ENCODE measurements at places on chromosomes 12 and 14.

DNA sequence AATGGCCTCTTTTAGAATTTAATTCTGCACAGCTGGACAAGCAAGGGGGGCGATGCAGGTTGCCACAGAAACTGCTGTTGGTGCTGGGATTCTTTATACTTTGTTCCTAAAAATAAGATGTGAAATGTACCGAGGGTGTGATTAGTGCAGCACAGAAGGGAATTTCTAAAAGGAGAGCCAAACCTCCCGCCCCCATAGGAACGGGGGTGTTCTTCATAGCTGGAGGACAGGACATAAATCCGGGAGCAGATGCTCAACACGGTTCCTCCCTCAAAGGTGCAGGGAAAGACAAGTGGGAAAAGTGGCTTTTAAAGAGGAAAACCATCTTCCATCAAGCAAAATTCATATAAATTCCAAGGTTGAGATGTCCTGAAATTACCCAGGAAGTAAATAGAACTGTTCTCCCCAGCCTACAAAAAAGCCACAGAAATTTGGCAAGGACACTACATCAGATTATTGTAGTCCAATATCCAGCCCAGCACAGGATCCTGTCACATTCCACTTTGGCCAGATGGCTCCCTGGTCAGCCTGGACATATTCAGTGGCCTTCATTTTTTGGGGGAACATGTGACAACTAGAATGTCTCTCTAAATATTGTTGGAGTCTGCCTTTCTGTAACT lies 51.4 kb upstream of the TMX1 start:
- no peak for DNase-seq

- peak; percentile 6 for DNase-seq
Observed at GRCh38 chr14:52551696-52552062, 626 bp downstream of the TXNDC16 start.

DNA sequence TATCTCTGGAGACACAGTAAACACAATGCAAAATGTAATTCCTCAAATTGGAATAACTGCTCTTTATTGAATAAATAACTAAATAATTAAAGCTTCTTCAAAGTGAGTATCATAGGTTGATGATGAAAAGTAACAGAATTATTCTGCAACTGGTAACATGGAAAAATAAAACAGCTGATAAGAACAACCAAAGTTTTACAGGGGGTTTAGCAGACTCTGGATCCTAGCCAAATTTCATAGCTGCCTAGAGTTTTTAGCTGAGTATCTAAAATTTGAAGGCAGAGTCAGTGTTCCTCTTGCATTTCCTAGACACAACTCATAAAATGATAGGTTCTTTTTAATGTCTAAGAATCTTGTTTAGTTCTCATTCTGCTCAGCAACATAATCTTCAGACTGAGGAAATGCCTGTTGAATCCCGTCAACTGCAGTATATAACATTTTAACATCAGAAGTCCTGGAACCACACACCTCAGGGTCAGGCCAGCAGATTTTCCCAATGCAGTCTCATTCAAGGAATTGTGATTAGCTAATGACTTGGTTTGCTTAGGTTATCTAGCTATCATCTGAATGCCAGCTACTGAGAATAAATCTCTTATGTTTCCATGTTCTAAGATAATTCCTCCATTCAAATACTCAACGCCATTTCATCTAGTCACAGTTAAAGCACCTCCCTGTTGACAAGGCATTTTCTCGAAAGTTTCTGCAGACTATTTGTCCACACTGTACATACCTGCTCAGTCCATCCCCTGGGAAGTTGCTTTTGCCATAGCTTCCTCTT lies 411.6 kb downstream of the BCAT1 start:
- DNase-seq = no peak

GRCh38 chr12:59401862-59402261 lies 194.0 kb upstream of the SLC16A7 start:
- no peak for DNase-seq

Data from HFF-Myc (cell line).